Hematopoietic multipotent progenitor cell treated with erythropoietin and hydrocortisone succinate and interleukin-3 and kit ligand, for 17 days (in vitro differentiated cells): ENCODE measurements at places on chromosomes 5 and 9.

DNA sequence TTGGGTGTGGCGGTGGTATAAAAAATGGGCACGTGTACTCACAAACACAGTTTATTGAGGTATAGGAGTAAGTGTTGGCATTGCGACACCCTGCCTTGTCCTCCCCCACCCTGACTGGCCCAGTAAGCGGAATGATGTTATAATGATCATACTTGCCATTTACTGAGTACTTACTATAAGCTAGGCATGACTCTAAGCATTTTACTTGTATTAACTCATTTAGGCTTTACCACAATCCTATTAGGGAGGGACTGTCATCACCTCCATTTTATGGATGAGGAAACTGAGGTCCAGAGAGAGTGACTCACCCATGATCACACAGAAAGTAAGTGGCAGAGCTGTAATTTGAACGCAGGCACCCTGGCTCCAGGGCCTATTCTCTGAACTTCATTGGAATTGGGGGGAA lies 2.3 kb downstream of the SMIM3 start:
- DNase-seq: no peak

- no peak for DNase-seq
Observed at GRCh38 chr5:15741591-15741990, 241.6 kb downstream of the FBXL7 start.

DNA sequence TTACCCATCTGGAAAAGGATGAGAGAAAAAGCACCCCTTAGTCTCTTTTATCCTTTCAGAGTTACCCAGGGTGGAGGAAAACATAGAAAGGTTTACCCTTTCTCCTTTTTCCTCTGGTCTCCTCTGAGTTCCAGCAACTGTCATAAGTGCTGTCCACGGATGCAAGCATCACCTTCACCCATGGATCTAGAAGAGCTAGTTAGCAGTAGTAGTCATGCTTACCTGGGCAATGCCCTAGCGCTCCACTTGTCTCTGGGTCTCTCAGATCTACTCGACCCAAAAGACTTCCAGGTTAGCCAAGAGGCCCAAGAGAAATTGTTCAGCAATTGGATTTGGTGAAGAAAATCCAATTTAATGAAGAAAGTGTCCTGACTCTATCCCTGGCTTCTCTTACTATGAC lies 656.2 kb upstream of the PTPRD start:
- no peak for DNase-seq

GRCh38 chr5:90386099-90386710 lies 23.4 kb downstream of the CETN3 start:
- DNase-seq: peak; percentile 31

DNA sequence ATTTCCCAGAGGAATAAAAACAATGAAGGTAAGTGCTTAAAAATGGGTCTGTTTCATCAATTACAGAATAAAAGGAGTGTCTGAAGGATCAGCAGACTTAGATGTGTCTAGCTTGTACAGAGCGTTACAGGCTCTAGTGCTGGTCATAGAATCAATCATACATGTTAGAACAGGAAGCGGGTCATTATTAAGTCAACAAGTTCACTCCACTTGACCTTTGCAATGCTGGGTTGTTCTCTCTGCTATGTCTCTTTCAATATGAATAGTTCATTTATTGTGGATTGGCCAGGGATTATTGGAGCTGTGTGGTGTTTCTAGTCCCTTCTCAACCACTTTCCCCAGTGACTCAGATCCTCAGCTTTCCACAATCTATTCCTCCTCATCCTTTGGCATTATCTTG lies 20.7 kb upstream of the EGFLAM start:
- no peak for DNase-seq

DNA sequence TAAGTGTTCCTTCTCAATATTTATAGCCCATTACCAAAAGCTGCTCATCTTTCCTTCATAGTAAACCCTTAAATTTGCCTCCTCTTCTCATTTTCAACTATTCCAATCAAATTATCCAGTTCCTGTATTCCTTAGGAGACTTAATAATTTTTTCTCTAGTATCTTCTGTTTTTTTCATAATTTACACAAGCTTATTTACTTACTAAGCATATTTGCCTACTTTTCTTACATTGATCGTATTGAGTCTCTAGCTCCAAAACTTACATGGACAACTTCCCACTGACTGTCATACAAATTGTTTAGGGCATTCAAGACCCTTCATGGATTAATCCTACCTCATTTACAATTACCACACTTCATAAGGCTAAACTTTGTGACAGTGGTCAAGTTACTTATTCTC lies 3.6 kb downstream of the CERT1 start:
- DNase-seq: no peak

- no peak for DNase-seq
Observed at GRCh38 chr5:97624886-97625285, 441.8 kb upstream of the RIOK2 start.

GRCh38 chr9:89801742-89802670 lies 197.2 kb downstream of the GADD45G start:
- no peak for DNase-seq

- no peak for DNase-seq
Observed at GRCh38 chr9:13957089-13957488, 356.9 kb downstream of the NFIB start.
